ENCODE measurements at places on chromosomes 5 and 9. TPM values are rescaled to one million over a fixed set of nuclear protein-coding genes. Genes with fewer than 3 reads are reported as not detected.

GRCh38 chr5:159581502-159582249 lies 251.4 kb upstream of the IL12B start:
- no peak for DNase-seq

DNA sequence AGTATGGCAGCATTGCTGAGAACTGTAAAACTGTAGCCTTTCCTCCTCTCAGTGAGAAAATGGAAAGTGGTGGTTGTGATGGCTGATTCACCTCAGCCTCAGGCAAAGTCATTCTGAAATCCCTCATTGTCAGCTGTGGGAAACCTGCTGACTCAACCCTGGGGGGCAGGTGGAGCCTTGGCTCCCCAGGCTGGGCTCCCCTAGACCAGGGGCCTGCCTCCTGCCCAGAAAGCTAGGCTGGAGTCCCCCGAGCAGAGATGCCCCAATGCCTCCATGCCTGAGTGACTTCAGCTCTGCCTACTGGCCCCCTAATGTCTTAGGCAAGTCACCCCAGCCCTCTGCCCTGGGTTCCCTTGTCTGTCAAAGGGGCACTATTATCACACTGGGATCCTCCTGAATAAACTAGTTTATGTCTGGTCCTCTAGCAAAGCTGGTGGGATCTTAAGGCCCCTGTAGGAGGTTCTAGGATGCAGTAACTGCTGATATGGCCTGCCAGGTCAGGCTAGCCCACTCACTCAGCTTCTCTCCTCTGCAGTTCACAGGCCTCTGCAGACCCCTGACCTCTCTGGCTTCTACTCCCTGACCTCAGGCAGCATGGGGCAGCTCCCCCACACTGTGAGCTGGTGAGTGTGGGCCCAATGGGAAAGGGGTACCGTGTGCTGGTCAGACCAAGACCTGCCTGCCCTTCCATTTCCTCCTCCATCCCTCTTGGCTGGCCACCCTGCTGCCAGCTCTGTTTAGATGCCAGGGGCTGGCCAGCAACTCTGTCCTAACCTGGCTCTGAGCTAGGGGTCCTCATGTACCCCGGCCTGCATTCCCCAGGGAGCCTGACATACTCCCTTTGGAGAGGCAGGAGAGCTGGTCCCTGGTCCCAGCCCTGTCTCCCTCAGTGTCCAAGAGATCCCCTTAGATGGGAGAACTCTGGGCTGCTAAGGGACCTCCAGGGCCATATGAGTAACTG lies 24.2 kb downstream of the TCF7 start:
- DNase-seq, result peak; percentile 31

DNA sequence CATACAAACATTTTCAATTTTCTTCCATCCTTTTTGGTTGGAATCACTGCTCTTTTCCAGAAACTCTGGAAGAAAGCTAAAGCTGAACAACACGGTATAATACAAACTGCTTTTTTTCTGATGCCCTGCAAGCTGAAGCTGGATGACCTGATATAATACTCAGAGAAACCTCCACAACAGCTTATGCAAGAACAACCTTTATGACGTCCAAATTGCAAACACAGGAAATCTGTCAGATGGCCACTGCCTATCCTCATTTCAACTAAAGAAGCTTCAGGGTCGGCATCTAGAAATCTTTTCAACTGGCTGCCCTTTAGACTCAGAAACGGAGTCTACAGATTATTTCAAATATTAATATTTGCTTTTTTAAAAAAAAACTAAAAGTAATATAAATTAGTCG lies 106.5 kb upstream of the PRDM9 start:
- no peak for DNase-seq

DNA sequence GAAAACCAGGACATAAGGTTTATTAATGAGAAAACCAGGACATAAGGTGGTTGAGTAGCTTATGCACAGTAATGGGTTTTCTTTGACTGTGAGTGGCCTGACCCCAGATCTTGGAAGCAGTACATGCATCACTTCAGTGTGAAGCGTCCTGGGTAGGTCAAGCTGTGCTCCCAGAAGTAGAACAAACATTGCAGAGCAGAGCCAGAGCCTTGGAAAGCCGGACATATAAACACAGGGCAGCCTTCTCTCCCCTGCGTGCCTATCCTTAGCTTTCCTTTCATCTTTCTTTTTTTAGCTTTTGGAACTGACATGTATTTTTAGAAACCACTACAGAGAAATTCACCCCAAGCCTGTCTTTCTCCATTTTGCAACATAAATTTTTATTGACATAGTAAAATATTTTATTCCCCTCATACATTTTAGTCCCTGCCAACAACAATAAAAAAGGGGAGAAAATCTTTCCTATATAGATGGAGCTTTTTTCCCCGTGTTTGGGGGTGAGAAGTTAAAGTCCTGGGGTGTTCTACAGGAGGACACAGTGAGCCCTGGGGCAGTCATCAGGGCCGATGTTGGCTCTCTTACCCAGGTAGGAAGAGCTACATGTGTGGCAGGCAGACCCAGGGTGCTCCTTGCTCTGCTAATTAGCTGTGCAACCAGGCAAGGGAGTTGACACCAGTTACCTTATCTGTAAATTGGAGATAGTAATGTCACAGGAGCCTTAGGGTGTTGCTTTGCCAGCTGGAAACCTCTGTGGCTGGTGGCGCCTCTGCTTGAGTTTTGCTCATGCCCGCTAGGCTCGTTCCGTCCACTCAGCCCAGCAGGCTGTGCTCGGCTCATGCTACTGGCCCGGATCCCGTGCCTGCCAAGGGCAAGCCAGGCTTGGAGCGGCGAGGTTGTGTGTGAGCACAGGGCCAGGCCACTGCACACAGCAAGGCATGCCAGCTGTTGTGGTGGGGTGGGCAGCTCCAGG lies 389.6 kb downstream of the KDM4C start:
- DNase-seq, result no peak

DNA sequence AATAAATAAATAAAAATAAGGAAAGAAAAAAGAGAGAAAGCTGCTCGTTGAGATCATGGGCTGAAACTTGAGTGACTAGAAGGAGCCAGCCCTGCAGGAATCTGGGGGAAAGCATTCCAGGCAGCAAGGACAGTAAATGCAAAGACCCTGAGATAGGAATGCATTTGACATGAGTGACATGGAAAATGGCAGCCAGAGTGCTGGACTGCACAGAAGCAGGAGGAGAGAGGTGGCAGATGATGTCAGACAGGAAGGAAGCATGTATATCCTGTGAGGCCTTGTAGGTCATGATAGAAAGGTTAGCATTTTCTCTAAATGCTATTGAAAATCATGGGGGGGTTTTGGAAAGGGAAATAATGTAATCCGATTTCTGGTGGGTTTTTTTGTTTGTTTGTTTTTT lies 29.1 kb downstream of the ADRA1B start:
- no peak for DNase-seq

DNA sequence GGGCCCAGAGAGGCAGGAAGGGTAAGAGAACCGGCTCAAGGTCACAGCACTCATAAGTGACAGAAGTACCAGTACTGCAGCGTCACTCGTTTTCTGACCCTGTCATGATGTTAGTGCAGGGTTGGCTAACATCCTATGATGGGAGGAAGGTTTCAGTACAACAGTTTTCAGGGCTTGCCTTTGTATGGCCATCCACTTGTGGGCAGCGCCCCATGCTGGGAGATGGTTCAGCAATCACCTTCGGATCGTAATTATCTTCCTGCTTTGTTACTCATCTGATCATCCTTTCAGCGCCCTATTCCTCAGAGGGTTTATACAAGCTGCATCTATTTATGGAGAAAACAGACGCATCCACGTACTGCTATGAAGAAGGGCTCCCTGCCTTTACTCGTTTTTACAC lies 2.4 kb downstream of the MAP1B start:
- no peak for DNase-seq

DNA sequence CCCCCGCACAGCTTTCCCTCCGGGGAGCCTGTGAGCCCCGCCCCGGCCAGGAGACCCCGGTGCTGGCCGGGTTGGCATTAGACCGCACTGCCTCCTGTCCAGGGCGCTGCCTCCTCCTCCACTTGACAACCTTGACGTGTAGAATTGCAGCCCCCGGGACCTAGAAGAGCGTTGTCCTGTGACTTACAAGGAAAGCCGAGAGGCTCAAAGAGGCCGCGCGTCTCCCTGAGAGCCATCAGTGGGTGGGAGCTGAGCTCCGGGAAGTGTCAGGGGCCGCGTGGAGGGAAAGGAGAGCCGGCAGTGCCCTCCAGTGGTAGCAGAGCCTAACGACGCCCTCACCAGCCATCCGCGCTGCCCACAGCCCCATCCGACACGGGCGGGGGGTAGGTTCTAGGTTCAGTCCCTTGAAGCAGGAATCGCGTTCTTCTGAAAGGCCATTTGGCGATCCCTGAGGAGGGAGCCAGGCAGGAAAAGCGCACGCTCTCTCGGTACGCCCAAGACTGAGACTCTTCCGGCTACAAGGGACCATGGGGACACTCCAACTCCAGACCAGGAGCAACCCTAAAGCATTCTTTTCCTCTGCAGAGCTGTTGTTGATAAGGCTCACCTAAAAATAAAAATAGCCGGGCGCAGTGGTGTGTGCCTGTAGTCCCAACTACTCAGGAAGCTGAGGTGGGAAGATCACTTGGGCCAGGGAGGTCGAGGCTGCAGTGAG lies 40.6 kb upstream of the SAP30L start:
- DNase-seq, result peak; percentile 69

GRCh38 chr9:14909961-14910805 lies at the start of gene FREM1:
TSS of gene FREM1 (minus strand) at chr9:14910428. CDS start at chr9:14868977, 41,451 bp downstream.
- no peak for DNase-seq

GRCh38 chr9:94875300-94876020 lies 149.0 kb downstream of the AOPEP start:
- DNase-seq, result no peak

- no peak for DNase-seq
Measured at GRCh38 chr5:105817914-105818313, 1852.8 kb downstream of the EFNA5 start.

GRCh38 chr9:115739096-115739875 lies 414.3 kb upstream of the PAPPA start:
- DNase-seq, result no peak

GRCh38 chr9:2022560-2022959 lies 7.4 kb downstream of the SMARCA2 start:
- no peak for DNase-seq

DNA sequence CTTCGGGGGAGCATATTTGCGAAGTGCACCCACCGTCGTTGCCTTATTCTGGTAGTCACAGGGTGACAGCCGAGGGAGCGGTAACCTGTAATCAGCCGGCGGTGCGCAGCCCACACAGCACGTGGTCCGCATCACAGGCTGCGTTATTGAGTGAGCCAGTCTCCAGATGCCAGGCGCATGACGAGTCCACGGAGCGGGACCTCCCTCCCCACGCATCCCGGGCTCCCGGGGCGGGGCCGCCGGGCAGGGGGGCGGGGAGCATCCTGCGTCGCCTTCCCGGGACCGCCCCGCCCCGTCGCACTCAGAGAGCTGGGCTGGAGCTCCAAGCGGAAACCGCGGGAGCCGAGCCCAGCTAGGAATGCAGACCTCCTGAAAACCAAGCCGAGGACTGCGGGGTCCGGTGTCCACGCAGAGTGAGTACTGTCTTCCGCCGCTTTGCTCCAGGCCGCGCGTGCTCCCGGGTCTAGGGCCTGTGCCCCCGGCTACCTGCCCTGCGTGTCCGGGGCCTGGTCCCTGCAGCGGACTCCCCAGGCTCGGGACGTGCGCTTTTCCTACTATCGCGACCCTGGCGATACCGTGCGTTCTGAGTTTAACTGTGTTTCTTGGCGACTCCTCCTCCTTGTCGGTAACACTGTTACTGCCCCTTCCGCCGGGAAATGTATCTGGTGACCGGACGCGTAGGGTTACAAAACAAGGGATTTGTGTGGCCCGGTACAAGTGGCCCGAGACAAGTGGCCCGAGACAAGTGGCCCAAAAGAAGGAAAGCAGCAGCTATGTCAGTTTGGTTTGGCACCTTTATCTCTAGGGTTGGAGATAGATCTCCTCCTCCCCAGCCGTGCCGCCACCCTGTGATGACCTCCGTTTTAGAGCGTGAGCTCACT lies 40.6 kb downstream of the CAST start:
- peak; percentile 95 for DNase-seq

- no peak for DNase-seq
Measured at GRCh38 chr5:122413722-122414121, 101.7 kb downstream of the SNCAIP start.

DNA sequence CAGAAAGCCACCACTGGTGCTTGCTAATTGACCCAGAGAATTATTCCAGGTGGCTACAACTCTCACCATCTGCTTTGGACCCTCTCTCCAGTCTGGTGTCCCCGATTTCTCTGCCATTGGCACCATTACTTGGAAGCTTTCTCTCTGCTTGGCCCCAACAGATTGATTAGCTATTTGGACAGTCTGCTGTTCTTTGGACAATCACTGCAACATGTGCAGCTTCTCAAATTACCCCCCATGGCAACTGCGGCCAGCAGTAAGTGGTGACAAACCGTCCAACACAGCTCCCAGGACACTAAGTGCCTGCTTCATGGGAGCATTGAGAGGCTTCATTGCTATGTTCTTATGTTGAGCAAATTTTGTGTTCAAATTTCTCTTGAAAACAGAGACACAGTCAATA lies 309.8 kb downstream of the TAF11L14 start:
- DNase-seq, result no peak

DNA sequence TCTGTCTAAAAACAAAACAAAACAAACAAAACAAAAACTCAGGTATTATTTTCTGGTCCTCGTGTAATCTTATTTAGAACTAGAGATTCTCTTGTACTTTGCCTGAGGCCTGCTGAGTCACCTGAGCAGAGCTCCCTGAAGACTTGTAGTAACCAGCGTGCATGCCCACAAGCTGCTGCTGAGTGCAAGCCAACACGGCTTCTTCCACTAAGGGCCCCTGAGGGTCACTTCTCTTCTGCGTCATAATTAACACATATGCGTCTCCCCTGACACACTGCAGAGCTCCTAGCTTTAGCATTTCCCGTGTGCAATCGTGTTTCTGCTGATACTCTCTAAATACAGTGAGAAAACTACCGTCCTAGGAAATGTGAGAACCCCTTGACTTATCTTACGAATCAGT lies 10.9 kb upstream of the NDFIP1 start:
- DNase-seq, result no peak

GRCh38 chr5:71663191-71663969 lies 55.7 kb upstream of the CARTPT start:
- no peak for DNase-seq

- no peak for DNase-seq
Measured at GRCh38 chr9:71254592-71255277, 133.3 kb upstream of the TRPM3 start.

GRCh38 chr9:73173557-73174329 lies 22.1 kb downstream of the ANXA1 start:
- no peak for DNase-seq

- no peak for DNase-seq
Measured at GRCh38 chr9:111967621-111968020, 71.0 kb downstream of the UGCG start.

- no peak for DNase-seq
Measured at GRCh38 chr5:173397516-173397915, 69.3 kb upstream of the STC2 start.

GRCh38 chr5:96855031-96855872 lies 21.0 kb upstream of the ERAP2 start:
- peak; percentile 53 for DNase-seq

The SLC35A4 gene
- 32.0 TPM for total RNA-seq

The ANKRD31 gene
- total RNA-seq, result not detected

The PCDHA1 gene
- not detected for total RNA-seq

The PLAA gene
- total RNA-seq, result 12.5 TPM

The CD14 gene
- 211 TPM for total RNA-seq

The CYLC2 gene
- total RNA-seq, result not detected

The EGFLAM gene
- total RNA-seq, result 2.0 TPM

The PAX5 gene
- total RNA-seq, result 0.05 TPM

The LMX1B gene
- not detected for total RNA-seq

The IL3 gene
- total RNA-seq, result not detected

The CCNJL gene
- 0.48 TPM for total RNA-seq
